ENCODE measurements at places on chromosomes 1 and 21.

GRCh38 chr1:37009521-37009920, 24.8 kb downstream of the GRIK3 start:
- no peak for DNase-seq

GRCh38 chr1:185351734-185352466, 34.9 kb upstream of the IVNS1ABP start:
- peak; percentile 92 for DNase-seq

DNA sequence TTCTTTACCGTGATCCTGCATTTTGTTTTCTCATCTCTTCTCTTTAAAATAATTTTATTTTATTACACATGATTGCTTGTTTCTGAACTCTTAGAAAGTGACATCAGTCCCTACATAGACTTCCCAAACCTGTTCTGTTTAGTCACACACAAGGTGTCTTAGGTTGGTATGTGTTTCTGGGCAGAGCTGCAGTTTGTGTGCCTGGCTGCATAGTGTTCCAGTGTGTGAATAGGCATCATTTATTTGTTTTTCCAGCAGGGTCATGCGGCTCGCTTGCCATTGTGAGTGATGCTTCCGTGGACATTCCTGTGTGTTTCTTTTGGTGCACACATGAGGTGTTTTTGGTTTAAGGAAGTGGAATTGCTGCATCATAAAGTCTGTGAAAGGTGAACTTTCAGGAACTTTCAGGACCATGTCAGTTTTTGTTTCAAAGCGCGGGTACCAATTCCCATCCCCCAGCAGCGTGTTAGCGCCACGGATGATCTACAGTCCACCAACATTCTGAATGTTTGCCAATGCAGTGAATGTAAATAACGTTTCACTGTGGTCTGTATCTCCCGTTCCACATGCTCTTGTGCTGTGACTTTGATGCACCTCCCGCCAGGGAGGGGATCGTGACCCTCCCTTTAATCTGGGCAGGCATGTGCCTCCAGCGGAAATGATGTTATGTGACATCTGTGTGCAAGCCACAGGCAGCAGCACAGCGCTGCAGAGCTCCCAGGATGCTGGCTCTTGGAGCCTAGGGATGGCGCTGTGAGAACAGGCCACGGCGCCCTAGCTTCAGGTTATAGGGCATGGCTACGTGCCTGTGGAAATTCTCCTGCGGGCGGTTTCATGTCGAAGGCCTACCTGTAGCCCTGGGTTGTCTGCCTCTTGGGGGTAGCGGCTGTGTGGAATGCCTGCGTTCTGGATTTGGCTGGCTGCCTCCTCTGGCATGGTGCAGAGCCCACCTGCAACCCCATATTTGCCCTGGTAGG, 144.6 kb upstream of the COL6A1 start:
- no peak for DNase-seq

- DNase-seq = no peak
Observed at GRCh38 chr1:64199154-64199553, 4.3 kb upstream of the UBE2U start.

DNA sequence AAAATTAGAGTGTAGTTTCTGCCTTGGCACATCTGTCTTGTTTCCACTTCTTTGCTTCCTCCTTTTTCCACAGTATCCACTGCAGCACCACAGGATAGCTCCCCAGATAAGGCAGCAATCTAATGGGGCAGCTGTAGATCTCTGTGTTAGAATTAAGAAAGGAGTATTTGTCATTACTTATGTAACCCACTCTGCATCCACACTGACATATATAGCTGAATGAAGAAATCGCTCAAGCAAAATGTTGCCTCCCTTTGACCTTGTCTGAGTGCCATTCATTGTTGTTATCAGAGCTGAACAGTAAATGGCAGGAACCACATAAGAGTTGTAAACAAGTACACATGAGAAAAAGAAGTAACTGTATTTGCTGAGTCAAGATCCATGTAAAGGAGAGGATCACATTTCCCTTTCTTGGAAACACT, 45.9 kb upstream of the DPH5 start:
- DNase-seq = no peak

DNA sequence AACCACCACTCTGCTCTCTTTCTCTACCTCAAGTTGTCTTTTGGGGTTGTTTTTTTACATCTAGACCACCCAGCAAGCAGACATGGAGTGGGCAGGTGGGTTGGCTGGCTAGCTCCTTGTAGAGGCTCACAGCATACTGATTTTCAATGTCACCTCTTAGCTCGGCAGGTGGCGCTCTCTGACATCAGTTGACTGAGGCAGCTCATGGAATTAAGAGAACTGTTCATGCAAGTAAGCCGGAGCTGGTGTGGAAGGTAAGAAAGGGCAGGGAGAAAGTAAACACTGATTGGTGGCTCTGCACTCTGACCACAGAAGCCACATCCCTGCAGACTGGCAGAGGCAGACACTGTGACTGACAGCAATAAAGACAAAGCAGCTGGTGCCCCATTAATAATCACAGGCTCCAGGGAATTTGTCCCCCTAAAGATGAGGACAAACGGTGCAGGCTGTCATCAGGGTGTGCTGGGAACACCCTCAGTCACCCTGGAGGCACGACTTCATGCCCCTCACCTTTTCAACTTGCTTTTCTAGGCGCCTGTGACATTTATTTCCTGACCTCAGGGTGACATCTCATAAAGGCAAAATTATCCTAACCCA, 226.8 kb downstream of the LMX1A start:
- DNase-seq = peak; percentile 44

DNA sequence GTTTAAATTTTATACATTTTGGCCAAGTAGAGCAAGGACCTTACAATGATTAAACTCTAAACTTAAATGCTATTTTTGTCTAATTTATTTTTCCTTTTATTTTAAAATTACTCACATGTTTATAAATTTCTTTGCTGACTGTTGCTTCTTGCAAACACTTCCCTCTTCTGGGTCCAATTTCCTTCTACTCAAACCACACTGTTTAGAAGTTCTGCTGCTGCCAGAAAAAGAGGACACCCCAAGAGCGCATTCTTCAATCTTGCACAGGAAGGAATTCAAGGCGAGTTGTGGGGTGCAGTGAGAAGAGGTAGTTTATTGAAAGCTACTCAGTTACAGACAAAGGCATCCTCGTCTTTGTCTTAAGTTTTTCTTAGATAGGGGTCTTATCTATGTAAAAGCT, 88.5 kb upstream of the NEK7 start:
- no peak for DNase-seq

DNA sequence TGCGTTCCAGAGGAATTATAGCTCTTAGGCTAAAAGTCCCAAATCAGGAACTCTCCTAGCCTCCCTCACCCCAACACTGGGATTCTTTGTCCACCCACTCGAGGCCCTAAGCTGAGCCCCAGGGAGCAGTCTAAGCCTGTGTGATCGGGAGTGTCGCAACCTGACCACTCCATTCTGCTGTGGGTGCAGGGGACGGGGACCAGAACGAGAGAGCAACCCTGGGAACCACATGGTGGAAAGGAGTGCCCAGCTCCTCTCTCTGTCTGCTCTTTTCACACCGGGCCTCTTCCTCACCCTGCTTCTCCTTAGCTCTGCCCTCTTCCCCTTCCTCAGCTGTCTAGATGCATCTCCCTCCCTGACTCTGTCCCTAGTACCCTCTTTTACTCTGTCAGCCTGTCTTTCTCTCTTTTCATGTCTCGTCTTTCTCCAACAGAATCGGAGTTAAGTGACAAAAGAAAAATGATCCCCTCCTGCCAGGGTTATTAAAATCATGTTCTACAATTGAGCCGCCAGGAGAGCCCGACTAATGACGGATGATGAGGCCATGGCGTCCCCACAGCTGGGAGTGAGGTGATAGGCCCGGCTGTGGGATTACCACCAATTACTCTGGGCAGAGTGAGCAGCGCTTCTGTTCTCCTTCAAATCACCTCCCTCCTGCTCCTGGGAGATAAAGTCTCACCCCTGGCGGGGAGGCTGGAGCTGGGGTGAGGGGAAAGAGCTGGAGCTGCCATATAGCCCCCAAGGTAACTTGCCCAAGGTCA, 34.5 kb upstream of the CSF3R start:
- no peak for DNase-seq

GRCh38 chr1:6094246-6094645, 48.6 kb downstream of the KCNAB2 start:
- DNase-seq = no peak

DNA sequence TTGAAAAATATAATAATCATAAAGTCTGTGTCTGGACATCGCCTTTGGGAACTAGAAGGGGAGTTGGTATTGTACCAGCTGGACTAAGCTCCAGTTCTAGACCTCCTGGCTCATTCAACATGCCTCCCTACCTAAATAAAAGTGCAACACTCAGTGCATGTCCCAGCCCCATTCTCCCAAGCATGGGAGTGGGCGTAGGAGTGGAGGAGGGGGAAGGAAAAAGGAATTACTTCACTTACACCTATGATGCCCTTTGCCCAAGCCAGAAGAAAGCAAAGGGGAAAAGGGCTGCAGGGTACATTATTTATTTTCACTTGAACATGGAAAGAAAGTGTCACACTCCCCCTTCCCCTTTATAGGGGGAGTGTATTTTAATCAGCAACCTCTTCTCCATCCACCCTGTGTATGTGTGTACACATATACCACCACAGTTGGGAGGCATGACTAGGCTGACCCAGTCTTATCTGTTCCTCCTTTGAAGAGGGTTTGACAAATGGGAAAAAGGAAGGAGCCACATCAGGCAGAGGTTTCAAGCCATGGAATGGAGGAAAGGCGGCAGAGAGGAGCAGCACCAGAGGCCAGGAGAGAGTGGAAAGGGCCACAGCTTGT, 3.2 kb downstream of the NIT1 start:
- no peak for DNase-seq

- DNase-seq = no peak
Observed at GRCh38 chr1:226798427-226799411, 59.6 kb upstream of the ITPKB start.

DNA sequence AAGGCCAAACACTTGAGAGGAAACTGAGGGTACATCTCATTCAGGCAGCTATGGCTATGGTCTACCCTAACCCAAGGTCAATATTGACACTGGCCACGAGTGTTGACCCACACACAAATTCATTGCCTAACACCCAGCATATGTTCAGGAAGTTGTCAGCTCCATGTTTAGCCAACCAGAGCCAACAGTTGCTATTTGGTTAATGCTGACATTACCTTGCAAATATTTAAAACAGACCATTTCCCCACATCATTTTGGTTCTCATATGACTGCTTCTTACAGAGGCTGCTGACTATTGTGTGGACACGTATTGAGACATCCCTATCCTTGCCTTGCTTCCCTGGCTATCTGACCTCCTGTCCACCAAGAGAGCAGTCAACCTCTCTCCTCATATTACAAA, 97.3 kb downstream of the LMX1A start:
- DNase-seq = no peak

GRCh38 chr1:151820940-151821339, 10.7 kb downstream of the RORC start:
- DNase-seq = no peak

- no peak for DNase-seq
Observed at GRCh38 chr1:109928591-109929111, 18.0 kb downstream of the CSF1 start.

- DNase-seq = no peak
Observed at GRCh38 chr1:162113419-162113818, 43.9 kb downstream of the NOS1AP start.

GRCh38 chr1:226061841-226062557, 517 bp upstream of the H3-3A start:
- peak; percentile 80 for DNase-seq

DNA sequence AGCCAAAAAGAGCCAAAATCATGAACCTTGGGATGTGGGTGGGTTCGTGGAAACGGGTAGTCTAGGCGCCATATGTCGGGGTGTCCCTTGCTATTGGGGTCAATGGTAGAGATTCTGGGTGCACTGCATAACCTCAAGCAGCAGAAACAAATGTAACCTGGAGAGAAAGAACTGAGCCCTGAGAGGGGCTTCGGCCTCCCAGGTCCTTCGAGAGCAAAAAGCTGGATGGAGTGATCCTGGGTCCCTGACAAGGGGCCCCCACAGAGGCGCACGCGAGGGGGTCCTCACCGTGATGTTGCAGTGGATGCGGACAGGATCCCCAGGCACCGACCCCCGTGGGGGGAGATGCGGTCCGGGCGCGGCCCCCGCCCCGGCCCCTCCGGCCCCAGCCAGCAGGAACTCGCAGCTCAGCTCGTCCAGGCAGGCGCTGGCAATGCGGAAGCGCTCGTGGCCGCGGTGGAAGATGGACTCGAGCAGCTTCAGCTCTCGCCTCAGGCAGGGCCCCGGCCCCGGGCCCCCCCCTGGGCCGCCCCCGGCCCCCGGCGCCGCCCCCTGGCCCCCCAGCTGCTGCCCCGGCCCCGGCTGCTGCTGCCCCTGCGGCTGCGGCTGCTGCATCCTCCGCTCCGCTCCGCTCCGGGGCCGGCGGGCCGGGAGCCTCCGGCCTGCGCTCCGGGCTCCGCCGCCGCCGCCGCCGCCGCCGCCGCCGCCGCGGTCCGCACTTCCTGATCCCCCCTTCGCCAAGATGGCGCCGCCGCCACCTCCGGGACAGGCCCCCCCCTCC, at the start of gene UBE2Q1:
TSS of gene UBE2Q1 (minus strand) at position 724 of the 781 bp plus-strand sequence. CDS start at position 615, 109 bp downstream.
- DNase-seq = no peak

GRCh38 chr1:154463512-154463990, 38.5 kb upstream of the TDRD10 start:
- DNase-seq = no peak

GRCh38 chr1:177858332-177858821, 111.5 kb downstream of the SEC16B start:
- DNase-seq = no peak

DNA sequence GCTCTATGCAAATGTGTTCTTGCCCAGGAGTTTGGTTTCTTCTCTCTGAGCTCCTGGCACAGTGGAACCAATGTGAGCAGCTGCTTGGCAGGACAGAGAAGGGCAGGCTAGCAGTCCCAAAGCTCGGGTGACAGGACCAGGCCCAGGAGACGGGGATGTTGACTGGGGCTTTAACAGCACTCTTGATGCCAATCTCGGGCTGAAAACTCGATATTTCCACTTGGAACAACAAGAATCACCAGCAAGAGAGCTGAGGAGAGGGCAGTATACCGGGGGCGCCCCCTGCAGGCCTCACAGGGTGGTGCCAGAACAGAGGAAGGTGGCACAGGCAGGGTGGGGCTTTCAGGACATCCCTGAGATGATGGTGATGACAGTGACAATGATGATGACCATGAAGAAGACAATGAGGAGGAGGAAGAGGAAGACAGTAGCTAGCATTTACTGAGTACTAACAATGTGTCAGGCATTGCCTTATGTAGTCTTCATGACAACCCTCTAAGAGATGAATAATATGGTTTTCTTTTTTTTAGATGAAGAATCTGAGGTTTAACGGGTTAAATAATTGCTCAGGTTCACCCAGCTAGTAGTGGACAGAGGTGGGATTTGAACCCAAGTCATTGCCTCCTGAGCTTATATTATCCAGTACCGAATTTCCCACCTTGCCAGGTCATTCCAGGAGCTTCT, 2.7 kb upstream of the KCNJ9 start:
- DNase-seq = no peak

DNA sequence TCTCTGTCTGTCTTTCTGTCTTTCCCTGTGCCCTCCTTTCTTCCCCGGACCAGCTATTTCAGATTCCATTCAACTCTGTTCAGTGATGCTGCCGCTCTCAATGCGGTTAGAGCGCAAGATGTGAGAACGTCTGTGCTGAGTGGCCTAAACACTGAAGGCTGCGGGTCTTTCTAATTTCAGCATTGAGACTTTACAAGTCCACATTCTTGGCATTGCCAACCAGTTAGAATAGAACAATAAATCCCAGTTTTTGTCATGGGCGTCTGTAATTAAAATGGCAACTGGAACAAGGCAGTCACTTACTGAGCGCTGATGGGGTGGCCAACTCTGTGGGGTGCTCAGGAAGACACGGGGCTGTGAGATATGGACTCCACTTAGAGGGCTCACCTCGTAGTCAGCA, 112.8 kb downstream of the DHRS3 start:
- no peak for DNase-seq

- no peak for DNase-seq
Observed at GRCh38 chr1:98914547-98914946, 90.1 kb downstream of the PLPPR5 start.
